ENCODE measurements at places on chromosomes 16 and 17.

- no peak for DNase-seq
Observed at GRCh38 chr17:29533976-29534375, 32.9 kb downstream of the ABHD15 start.

DNA sequence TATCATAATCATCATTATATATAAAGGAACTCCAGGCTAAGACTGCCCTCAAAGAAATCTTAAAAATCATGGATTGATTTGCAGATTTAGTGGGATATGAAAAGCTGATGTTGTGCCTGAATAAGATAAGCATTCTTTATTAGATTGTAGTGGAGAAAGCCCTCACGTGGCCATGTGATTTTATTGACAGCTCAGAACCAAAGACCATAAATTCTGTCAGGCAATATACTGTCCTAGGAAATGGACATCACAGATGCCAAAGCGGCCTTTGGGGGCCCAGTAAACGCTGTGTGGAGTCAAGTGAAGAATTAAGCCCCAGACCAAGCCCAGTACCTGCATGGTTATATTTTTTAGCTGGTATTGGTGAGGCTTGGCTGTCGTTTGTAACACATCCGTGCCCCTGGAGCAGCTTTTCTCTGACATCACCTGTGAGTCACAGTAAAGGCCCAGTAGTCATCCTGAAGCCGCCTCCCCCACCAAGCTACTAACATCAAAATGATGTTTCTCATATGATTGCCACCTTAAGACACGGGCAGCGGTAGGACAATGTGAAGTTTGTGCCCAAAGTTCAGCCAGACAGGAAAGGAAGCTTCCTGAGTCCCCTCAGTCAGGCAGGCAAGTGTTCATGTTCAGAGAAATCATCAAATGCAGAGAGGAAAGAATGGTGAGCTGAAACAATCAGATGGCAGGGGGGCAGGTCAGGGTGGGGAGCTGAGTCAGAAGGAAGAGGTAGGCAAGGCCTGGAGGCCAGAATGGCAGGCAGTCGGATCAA, 209.4 kb downstream of the IRX3 start:
- DNase-seq = no peak

GRCh38 chr16:49704586-49705155, 151.2 kb downstream of the ZNF423 start:
- DNase-seq = no peak

GRCh38 chr16:10521681-10522274, 58.6 kb downstream of the EMP2 start:
- DNase-seq = peak; percentile 28

DNA sequence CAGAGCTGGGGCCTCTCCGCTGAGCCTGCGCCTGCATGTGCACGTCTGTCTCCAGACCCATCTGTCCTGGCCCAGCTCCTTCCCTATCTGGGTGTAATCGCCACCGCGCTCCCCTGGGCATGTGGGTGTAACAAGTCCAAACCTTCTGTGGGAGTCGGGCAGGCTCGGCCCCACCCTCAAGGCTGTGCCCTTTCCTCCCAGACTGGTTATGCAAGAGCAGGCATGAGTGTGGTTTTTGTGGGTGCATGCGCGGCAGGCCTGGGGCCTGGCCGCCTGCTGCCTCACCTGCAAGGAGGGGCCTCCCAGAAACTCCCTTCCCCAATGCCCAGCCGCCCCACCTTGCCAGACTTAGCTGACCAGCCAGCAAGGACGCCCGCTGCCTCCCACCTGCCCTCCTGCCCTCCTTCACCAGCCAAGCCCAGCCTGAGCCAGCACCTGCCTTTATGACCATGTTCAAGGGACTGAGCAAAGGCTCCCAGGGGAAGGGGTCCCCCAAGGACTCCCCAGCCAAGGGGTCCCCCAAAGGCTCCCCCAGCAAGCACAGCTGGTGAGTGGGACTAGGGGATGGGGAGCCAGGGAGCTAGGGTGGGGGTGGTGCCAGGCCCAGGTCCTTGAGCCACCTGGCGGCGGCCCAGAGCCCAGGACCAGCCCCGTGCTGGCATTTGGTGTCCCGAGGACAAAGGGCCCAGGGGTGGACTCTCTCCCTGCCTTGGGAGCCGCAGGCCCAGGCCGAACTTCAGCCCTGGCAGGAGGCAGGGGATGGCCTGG, at the start of gene EVPLL:
Gene EVPLL, plus strand, starts transcription at position 342 of the 768 bp plus-strand sequence. CDS start 3,160 bp downstream, outside the sequence.
- DNase-seq = no peak

- DNase-seq = no peak
Observed at GRCh38 chr16:50011707-50012106, 13.3 kb upstream of the CNEP1R1 start.

- DNase-seq = no peak
Observed at GRCh38 chr16:2426941-2427361, 2.3 kb upstream of the CCNF start.

DNA sequence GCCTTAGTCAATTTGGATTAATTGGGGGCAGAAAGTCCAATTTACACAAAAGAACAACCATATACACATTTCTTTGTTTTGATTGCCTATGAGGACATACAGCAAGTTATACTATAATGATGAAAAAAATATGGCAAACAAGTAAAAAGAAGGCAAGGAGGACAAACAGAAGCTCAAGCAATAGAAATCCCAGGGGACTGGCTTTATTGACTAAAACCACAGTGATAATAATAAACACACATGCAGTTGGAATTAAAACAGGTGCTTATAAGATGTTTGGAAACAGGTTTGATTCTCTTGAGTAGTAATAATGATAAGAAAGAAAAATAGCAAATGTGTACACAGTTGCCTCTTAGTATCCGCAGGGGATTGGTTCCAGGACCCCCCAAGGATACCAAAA, 176.4 kb downstream of the SHISA9 start:
- DNase-seq = no peak

DNA sequence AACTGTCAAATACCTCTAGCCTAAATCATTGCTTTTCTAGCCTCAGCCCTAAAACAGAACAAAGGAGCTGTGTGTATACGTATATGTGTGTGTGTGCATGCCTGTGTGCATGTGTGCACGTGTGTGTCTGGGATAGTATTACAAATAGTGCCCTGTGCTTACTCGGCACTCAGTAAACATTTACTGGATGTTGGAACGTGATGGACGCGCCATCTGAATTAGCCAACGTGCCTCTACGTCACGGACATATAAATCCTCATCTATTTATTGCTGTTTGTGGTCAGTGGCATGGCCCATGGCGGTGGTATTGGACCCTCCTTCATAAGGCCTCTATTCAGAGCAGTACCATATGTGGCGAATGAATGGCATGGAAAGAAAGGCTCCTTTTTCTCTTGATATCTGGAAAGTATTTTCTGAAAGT, 37.5 kb downstream of the WWP2 start:
- DNase-seq = no peak

- DNase-seq = no peak
Observed at GRCh38 chr16:47320546-47321310, 140.1 kb downstream of the ITFG1 start.

DNA sequence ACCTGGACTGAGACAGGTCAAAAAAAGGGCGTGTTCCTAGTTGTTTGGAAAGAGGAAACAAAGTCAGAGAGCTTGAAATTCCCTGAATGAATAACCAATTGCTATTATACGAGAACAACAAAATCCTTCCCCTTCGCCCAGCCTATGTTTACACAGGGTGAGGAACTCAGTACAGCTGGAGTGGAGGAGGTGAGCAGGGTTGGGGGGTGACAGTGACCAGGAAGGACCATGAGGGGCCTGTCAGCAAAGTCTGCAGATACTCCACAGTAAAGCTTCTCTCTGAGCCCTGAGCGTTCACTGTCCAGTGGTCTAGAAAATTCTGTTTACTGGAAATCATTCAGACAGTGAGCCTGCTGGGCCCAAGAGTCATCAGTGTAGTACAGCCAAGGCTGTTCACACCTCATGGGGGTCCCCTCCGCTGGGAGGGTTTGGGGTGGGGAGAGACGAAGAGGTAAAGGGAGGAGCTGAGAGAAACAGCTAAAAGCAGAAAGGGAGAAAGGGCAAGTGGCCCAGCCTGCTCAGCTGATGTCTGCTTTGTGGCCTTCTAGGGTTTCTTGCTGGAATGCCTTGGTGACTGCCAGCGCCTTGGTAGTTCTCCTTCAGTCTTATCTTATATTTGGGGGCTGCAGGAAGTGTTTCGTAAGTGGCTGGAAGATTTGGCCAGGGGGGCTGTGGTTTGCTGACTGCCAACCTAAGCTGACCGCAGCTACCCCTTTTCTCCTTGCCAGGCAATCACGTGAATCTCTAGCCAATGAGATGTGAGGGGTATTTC, 5.7 kb downstream of the DUSP3 start:
- DNase-seq = no peak

DNA sequence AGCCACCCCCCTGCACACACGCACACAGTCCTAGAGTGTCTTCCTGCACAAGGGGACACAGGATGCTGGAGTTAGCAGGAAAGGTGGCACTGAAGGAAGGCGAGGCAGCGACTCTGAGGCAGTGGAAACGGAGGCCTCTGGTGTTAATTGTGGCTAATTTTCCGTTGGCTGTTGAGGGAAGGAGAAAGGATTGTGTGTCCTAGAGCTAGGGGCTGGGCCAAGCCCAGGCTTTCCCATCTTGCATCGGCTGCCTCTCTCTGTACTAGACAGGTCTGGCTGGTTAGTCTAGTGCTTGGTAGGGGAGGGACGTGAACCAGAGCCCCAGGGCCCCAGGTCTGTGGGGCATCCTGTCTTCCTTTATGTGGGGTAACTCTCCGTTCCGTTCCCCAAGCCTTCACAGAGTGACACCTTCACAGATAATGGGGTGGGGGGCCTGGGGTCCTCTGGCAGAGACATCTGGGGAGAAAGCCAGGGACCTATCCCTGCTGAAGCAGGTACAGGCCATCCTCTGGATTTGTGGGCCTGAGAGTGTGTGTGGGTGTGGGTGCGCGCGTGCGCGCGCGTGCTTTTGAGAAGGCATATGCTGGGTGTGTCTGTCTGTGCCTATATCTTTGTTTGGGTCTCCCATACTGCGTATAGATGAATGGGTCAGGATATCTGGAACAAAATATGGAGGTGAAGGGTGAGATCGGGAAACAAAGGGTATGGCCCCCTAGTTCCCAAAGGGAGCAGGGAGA, at the start of gene CHD3:
Gene CHD3, plus strand, starts transcription at position 606 of the 737 bp plus-strand sequence. CDS start 212 bp downstream, outside the sequence.
- peak; percentile 65 for DNase-seq

- DNase-seq = peak; percentile 7
Observed at GRCh38 chr16:21116148-21116693, 34.4 kb downstream of the DNAH3 start.

DNA sequence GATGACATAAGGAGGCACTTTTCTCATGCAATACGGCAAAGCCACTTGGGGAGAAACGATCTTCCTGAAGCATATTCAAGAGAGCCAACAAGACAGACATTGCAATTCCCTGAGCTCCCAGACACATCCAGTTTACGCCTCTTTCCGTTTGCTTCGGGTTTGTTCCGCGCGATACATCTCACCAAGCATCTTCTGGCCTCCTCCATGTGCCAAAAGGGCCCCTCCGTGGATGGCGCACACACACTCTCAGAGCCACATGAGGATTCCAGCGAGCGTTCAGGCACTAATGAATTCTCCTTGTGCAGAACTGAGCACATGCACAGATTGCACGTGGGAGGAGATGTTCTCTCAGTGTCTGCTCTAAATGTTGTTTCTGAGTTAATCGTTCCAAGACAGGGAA, 146.7 kb upstream of the SHISA6 start:
- no peak for DNase-seq

DNA sequence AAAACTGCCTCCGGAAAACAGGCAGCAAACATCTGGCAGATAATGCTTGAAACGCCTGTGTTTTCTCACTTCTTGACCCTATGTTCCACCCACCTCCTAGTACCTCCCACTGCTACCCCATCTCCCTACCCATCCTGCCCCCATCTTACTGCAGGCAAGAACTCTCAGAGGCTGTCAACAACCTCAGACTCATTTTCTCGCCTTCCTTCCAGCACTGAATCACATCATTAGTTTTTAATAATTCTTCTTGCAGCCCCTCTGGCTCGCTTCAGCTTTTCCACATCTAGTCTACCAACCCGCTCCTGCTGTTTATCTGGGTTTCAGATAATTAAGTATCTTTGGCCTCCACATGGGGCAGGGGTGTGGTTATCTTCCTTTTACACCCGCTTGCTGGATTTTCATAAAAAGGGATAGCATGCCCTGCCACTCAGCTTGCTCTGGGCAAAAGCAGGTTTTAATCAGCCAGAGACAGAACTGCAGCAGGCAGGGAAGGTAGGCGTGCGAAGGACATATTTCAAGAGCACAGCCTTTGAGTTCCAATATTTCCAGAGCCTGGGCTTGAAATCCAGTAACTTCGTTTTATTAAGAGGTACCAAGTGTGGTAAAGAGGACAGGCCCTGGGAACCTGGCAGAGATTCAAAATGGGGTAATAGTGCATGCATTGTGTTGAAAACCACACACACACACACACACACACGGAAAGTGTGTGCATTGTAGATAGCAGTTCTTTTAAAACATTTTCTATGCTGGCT, 87.5 kb downstream of the BMERB1 start:
- no peak for DNase-seq

- DNase-seq = no peak
Observed at GRCh38 chr16:26441178-26441577, 625.5 kb upstream of the C16orf82 start.

- peak; percentile 80 for DNase-seq
Observed at GRCh38 chr16:66549284-66550131, at the start of gene TK2. Gene TK2, minus strand, starts transcription at chr16:66550122. Its CDS starts 61 bp downstream, at chr16:66550061.

DNA sequence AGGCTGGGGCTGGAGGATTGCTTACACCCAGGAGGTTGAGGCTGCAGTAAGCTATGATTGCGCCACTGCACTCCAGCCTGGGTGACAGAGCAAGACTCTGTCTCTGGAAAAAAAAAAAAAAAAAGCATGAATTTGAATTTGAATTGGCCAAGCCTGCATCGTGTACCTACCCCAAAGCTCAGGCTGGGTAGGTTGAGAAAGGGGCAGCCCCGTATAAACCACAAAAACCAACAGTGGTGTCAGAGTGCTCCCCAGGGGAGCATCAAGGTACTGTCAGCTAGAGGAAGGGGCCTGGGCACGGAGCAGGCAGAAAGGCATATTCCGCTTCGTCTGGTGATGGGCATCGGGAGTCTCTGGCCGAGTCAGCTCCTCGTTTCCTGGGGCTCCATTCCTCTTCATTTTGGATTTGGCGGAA, 40.9 kb downstream of the RAP1GAP2 start:
- peak; percentile 49 for DNase-seq

- peak; percentile 81 for DNase-seq
Observed at GRCh38 chr17:77444984-77445759, 304.4 kb downstream of the SEC14L1 start.

DNA sequence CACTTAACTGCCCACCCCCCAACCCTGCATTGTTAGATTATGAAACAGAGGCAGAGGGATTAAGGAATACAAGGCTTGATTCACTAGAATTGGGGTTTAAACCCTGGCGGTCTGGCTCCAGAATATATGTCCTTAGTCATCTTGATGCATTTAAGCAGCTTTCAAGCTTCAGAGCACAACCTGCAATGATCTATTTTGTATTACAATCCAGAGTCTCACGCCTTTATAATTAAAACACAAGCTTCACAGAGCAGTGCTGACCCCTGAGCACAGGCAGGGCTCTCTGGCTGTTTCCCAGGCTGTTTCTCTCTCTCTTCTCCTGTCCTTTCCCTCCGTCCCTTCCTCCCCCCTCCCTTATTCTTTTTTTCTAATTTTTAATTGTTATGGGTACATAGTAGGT, 209.1 kb downstream of the SPECC1 start:
- DNase-seq = no peak

GRCh38 chr17:44280392-44280937, 12.5 kb upstream of the SLC4A1 start:
- no peak for DNase-seq

All from activated naive CD8-positive, alpha-beta T cell treated with anti-CD3 and anti-CD28 coated beads, Interleukin-2, amount 50 U/mL, for 24 hours (primary cell).